ENCODE measurements at places on chromosomes 7 and 10. TPM values are rescaled to one million over a fixed set of nuclear protein-coding genes. Genes with fewer than 3 reads are reported as not detected.

PNLIPRP2 gene
- not detected for polyA plus RNA-seq

CPXM2 gene
- 6.7 TPM for polyA plus RNA-seq

PPIA gene
- polyA plus RNA-seq: 1,465 TPM

EVX1 gene
- 0.06 TPM for polyA plus RNA-seq

GET4 gene
- polyA plus RNA-seq: 46.2 TPM

EN2 gene
- polyA plus RNA-seq: 0.24 TPM

SLC16A9 gene
- polyA plus RNA-seq: 39.3 TPM

CPA4 gene
- polyA plus RNA-seq: 0.10 TPM

RABGEF1 gene
- 29.0 TPM for polyA plus RNA-seq

EIF3A gene
- polyA plus RNA-seq: 173 TPM

SEC61A2 gene
- polyA plus RNA-seq: 21.9 TPM
